ENCODE measurements at places on chromosomes 16 and 17.

DNA sequence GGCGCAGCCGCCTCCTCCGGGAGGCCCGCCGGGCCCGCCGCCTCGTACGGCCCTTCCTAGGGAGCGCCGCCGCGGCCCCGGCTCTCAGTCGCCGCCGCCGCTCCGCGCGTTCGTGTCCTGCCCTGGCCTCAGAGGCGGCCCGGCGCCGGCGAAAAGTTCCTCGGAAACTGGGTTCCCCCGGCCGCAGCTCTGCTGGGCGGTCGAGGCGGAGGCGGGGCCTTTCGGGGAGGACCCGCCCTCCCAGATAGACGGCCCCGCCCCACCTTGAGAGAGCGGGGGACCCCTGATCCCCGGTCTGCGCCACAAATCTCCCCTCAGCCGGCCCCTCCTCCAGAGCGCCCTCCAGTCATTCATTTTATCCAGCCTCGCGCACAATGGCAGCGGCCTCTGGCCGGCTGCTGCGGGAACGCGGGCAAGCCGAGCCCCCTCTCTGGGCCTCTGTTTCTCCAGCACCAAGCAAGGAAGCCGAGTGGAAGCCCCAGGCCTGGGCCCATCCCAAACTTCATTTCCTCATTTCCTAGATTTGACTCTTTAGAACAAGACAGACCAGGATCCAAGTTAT, at the start of gene SREBF1:
Gene SREBF1, minus strand, starts transcription at position 169 of the 562 bp plus-strand sequence. CDS start 169 bp downstream, outside the sequence.
- no peak for DNase-seq

GRCh38 chr16:55913716-55914115, 38.5 kb upstream of the CES5A start:
- no peak for DNase-seq

DNA sequence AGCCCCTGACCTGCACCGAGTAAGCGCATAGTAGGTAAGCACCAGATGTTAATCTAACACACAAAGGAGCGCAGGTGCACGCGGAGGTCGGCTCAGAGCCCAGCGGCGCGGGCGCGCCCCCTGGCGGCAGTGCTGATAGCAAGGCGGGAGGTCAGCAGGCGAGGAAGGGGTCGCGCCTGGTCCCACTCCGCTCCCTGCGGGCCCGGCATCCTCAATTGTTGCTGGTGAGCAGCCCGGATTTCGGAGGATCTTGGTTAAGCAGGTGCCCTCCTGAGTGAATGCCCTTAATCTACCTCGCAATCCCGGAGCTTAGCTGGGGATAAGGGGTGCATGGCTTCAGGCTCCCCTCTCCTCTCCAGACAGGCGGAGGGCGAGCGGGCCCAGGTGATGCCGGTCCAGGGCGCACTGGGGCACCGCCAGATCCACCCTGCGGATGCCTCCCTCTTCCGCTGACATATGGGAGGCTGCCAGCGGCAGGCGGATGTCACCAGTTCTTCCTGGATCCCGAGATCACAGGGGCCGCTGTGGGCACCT, 4.0 kb upstream of the WNT3 start:
- no peak for DNase-seq

DNA sequence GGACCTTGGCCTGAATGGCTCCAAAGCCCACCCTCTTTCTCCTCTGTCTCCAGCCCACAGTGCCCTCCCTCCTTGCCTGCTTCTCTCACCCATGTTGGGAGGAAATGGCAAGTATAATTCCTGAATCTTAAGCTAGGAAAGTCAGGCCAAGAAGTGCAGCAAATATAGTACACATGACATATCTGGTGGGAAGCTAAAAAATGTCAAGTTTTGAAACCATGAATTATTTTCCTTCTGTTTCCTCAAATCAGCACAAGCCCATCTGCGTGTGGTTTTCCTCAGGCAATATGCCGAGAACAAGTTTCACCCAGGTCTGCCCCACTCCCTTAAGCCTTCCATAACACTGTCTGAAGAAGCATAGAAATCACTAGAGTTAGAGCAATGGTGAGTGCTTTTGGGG, 502.8 kb upstream of the CDH11 start:
- DNase-seq: no peak

DNA sequence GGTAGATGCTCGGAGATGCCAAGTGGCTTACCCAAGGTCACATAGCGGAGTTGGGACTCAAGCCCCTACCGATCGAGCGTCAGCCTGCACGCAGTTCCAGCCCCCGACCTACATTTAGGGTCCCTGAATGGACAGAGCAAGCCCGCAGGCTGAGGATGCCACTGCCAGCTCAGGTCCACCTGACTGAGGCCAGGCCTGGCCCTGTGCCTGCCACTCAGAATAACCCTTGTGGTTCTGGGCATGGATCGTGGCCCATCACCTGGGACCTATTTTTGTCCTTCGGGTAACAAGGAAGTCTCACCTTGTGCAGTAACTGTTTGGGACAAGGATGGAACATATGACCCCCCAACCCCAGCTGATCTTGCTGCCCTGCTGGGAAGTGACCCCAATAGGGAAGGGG, 17.1 kb downstream of the CDH16 start:
- no peak for DNase-seq

DNA sequence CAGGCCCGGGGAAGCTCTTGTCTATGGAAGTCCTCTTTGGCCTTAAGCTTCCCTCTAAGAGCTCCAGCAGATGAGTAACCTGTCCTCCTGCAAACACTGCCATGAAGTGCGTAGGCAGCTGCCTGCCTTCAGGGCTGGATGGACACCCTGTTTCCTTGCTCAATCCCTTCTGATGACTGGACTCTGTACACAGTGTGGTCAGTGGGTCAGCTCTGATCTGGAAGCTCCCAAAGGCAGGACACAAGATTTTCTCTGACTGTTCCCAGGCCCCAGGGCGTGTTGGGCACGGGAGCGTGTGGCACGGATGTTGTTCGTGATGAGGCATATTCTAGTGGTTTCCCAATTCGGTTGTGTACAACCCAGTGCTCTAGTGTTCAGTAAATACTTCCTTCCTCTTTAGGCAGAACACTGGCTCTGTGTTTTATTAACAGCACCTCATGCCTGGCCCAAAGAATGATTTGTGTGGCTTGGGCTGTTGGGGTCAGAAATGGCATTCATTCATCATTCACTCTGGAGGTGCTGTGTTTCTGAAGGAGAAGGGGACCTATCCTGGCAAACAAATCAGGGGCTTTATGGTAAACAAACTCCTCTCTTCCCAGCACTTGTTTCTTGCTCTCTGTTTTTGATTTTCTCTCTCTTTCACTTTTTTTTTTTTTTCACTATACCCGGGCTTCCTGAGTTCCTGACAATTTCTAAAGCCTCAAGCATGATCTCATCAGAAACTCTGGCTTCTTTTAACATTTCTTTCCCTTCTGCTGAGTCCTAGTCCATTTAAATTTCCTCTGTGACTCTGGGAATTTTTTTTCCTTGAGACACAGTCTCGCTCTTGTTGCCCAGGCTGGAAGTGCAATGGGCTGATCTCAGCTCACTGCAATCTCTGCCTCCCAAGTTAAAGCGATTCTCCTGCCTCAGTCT, 12.0 kb upstream of the RNF157 start:
- DNase-seq: no peak

GRCh38 chr16:46496701-46497100, 124.5 kb downstream of the SHCBP1 start:
- DNase-seq: no peak

- DNase-seq: no peak
Observed at GRCh38 chr17:56085576-56086267, 67.6 kb upstream of the ANKFN1 start.

- DNase-seq: no peak
Observed at GRCh38 chr17:57953219-57953618, 2.0 kb downstream of the CUEDC1 start.

DNA sequence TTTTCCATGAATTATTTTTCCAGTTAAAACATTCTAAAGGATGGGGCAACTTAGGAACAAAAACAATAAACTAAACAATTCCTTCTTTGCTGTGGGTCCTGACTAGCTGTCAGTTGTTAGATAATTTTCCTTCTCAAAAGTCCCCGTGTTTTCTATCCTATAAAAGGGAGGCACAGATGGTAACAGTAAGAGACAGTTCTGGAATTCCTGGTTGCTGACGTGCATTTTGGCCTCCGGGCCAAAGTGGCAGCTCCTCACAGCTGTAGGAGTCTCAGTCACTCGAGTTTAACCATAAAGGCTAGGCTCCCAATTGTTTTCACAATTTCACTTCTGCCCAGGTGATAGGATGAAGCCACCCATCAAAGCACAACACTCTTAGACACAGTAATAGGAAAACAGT, 77.0 kb upstream of the ZNF423 start:
- DNase-seq: no peak

- DNase-seq: no peak
Observed at GRCh38 chr17:4582101-4582501, 2.2 kb upstream of the SMTNL2 start.

DNA sequence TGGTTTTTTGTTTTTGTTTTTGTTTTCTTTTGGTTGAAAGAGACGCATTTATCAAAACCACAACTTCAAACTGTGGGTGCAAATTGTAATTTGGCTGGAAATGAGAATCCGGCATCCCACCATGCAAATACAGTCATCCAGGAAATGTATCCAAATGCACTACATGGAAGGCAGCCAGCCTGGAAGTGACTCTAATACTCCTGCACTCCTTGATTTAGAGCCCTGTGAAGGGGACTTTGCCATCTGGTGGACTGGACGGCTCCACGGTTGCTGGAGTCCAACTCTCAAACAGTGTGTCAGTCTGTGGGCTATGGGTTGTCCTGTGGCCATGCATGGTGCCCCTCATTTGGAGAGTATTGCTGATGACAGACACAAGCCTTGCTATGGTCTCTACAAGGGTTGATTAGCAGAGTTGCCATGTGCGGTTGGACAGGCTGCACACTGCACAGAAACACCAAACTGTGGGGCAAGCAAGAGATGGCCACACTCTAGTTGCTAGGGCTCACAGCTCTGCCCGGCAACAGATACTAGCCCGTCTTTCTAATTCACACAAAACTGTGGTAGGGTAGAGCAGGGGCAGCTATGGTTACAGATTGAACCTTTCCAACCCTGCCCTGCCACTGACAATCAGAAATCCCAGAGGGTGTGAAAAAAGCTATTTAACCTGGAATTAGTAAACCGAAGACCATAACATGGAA, 62.4 kb downstream of the VAT1L start:
- DNase-seq: no peak

DNA sequence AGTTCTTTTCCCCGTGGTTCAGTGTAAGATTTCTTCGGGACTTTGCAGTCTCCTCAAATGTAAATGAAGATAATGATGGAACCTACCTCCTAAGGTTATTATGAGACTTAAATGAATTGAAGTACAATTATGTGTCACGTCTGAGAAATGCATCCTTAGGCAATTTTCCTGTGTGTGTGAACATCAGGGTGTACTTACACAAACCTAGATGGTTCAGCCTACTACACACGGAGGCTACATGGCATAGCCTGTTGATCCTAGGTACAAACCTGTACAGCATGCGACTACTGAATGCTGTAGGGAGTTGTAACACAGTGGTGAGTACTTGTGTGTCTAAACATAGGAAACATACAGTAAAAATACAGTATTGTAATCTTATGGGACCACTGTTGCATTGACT, 1.1 kb upstream of the FAM20A start:
- no peak for DNase-seq

DNA sequence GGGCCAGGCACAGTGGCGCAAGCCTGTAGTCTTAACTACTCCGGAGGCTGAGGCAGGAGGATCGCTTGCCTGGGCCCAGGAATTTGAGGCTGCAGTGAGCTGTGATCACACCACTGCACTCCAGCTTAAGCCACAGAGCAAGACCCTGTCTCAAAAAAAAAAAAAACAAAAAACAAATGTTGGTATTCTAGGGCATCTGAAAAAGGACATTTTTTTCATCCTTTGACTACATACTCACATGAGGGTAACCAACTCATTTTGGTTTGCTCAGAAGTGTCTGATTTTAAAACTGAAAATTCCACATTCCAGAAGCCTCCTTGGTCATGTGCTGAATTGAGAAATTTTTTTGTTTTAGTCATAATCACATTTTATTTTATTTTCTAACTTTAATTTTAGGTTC, 12.7 kb upstream of the C16orf82 start:
- no peak for DNase-seq
